ENCODE measurements at places on chromosomes 1 and 21.

GRCh38 chr1:190679044-190679443, 201.4 kb upstream of the BRINP3 start:
- H3K27me3 ChIP-seq = peaks cover 5% of the 10 kb centered on the region
- H3K4me3 ChIP-seq = no peak overlapping the region
- DNase-seq = no peak
- H3K27ac ChIP-seq = no peak overlapping the region
- no peaks in the 10 kb centered on the region for H3K4me1 ChIP-seq
- peaks cover 2% of the 10 kb centered on the region for H3K36me3 ChIP-seq

GRCh38 chr1:79302380-79302930, 295.9 kb upstream of the ADGRL4 start:
- peaks cover 25% of the 10 kb centered on the region for H3K4me1 ChIP-seq
- peak overlapping the region; percentile 48 for H3K27ac ChIP-seq
- no peaks in the 10 kb centered on the region for H3K27me3 ChIP-seq
- no peak overlapping the region for H3K4me3 ChIP-seq
- no peak for DNase-seq

DNA sequence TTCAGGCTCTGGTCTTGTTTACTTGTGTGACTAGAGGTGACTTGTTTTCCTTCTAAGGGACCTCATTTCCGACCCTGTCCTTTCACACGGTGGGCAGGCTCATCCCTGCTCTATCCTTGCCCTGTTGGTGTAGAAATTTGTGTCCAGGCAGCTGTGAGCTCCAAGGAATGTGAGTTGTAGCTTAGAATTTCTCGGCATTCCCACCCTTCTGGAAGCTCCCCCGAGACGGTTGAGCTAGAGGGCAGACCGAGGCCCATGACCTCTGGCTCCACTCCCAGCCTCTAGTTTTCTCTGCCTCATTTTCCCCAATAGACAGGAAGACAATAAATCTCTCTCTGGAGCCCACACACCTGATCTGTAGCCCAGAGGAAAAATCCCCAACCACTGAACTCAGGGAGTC, 100.9 kb downstream of the NAV1 start:
- H3K27me3 ChIP-seq = peaks cover 8% of the 10 kb centered on the region
- H3K4me1 ChIP-seq = peaks cover 22% of the 10 kb centered on the region
- H3K27ac ChIP-seq = no peak overlapping the region
- no peak overlapping the region for H3K4me3 ChIP-seq

DNA sequence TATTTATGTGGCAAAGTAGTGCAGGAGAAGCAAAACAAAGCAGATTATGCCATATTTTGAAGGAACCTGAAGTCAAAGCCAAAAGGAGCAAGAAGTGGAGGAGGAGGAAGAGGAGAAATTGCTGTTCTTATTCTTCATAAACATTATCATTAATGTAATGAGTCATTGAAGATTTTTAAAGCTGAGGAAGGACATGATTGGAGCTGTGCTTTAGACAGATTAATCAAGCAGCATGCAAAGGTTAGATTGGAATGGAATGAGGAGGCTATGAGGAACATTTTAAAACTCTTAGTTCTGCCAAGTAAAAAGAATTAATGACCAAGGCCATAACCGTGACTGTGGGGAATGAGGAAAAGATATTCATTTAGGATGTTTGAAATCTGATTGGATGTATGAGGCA, 33.0 kb upstream of the HSD17B7 start:
- H3K4me3 ChIP-seq = no peak overlapping the region
- no peak overlapping the region for H3K27ac ChIP-seq
- no peaks in the 10 kb centered on the region for H3K36me3 ChIP-seq
- H3K4me1 ChIP-seq = no peaks in the 10 kb centered on the region

GRCh38 chr1:164320790-164321731, 237.9 kb upstream of the PBX1 start:
- peak; percentile 23 for DNase-seq
- peak overlapping the region; percentile 87 for H3K4me3 ChIP-seq
- peaks cover 47% of the 10 kb centered on the region for H3K27me3 ChIP-seq

DNA sequence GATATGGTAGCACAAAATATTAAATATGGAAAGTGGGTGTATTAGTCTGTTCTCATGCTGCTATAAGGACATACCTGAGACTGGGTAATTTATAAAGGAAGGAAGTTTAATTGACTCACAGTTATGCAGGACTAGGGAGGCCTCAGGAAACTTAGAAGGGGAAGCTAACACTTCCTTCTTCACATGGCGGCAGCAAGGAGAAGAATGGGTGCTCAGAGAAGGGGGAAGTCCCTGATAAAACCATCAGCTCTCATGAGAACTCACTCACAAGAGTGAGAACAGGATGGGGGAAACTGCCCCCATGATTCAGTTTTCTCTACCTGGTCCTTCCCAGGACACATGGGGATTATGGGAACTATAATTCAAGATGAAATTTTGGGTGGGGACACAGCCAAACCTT, 15.8 kb upstream of the BACE2 start:
- DNase-seq = no peak
- H3K27me3 ChIP-seq = no peaks in the 10 kb centered on the region
- H3K36me3 ChIP-seq = no peaks in the 10 kb centered on the region
- H3K4me3 ChIP-seq = no peak overlapping the region
- H3K4me1 ChIP-seq = peaks cover 18% of the 10 kb centered on the region

- H3K4me3 ChIP-seq = no peak overlapping the region
- H3K27me3 ChIP-seq = no peaks in the 10 kb centered on the region
- H3K4me1 ChIP-seq = no peaks in the 10 kb centered on the region
- no peak for DNase-seq
- H3K36me3 ChIP-seq = no peaks in the 10 kb centered on the region
- no peak overlapping the region for H3K27ac ChIP-seq
Measured at GRCh38 chr1:33042831-33043230, 6.1 kb upstream of the AK2 start.

- H3K4me1 ChIP-seq = peaks cover 10% of the 10 kb centered on the region
- H3K27me3 ChIP-seq = no peaks in the 10 kb centered on the region
- H3K4me3 ChIP-seq = no peak overlapping the region
- peaks cover 4% of the 10 kb centered on the region for H3K36me3 ChIP-seq
- H3K27ac ChIP-seq = no peak overlapping the region
Measured at GRCh38 chr1:220804202-220804586, 17.5 kb downstream of the MTARC1 start.

GRCh38 chr1:194175251-194175650, 988.8 kb upstream of the B3GALT2 start:
- peaks cover 12% of the 10 kb centered on the region for H3K4me1 ChIP-seq
- DNase-seq = no peak
- H3K4me3 ChIP-seq = no peak overlapping the region
- H3K27me3 ChIP-seq = no peaks in the 10 kb centered on the region
- no peak overlapping the region for H3K27ac ChIP-seq
- peaks cover 5% of the 10 kb centered on the region for H3K36me3 ChIP-seq

GRCh38 chr1:26020330-26020768, 1.2 kb upstream of the EXTL1 start:
- DNase-seq = no peak
- H3K27ac ChIP-seq = no peak overlapping the region
- H3K27me3 ChIP-seq = no peaks in the 10 kb centered on the region
- H3K4me3 ChIP-seq = no peak overlapping the region
- peaks cover 70% of the 10 kb centered on the region for H3K4me1 ChIP-seq

DNA sequence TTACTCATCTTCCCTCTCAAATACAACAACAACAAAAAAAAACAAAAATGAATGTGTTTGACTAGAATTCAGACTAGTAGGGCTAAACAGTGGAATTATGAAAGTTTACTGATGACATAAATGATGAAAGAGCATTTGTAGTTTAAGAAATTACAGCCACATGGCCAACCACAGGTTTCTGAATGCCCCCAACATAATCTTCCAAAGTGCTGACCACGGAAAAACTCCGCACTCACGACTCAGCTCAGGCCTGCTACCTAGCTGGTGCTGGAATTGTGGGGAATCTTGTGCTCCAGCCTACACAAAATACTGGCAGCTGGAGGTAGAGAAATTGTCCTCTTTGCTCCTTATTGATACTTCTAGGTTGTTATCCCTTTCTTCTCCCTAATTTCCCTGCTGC, 23.6 kb upstream of the TBX15 start:
- H3K36me3 ChIP-seq = peaks cover 6% of the 10 kb centered on the region
- H3K4me3 ChIP-seq = no peak overlapping the region
- H3K4me1 ChIP-seq = peaks cover 14% of the 10 kb centered on the region
- H3K27me3 ChIP-seq = peaks cover 59% of the 10 kb centered on the region

GRCh38 chr1:40310983-40311642, 6.0 kb downstream of the COL9A2 start:
- no peak overlapping the region for H3K27ac ChIP-seq
- peaks cover 24% of the 10 kb centered on the region for H3K4me1 ChIP-seq
- no peak for DNase-seq
- peaks cover 17% of the 10 kb centered on the region for H3K27me3 ChIP-seq
- H3K36me3 ChIP-seq = no peaks in the 10 kb centered on the region

DNA sequence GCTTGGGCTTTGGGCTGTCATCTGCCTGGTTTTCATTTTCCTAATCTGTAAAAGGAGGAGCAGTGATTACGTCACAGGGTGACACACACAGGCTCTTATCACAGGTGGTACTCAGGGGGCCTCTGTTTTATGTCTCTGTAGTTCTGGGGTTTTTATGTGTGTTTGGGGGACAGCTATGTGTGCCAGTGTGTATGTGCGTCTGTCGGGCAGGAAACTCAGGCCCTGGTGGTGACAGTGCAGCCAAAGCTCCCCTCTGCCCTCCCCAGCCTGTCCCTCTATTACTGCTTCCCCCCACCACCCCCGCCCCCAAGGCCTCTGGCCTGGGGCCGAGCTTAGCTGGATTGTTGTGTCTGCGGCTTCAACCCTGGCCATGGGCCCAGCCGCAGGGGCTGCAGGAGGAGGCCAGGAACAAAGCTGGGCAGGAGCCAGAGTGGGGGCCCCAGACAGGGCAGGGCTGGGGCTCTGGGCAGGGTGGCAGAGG, 13.3 kb downstream of the MFAP2 start:
- peaks cover 8% of the 10 kb centered on the region for H3K4me1 ChIP-seq
- H3K27ac ChIP-seq = no peak overlapping the region
- no peak overlapping the region for H3K4me3 ChIP-seq
- no peaks in the 10 kb centered on the region for H3K27me3 ChIP-seq
- H3K36me3 ChIP-seq = no peaks in the 10 kb centered on the region

DNA sequence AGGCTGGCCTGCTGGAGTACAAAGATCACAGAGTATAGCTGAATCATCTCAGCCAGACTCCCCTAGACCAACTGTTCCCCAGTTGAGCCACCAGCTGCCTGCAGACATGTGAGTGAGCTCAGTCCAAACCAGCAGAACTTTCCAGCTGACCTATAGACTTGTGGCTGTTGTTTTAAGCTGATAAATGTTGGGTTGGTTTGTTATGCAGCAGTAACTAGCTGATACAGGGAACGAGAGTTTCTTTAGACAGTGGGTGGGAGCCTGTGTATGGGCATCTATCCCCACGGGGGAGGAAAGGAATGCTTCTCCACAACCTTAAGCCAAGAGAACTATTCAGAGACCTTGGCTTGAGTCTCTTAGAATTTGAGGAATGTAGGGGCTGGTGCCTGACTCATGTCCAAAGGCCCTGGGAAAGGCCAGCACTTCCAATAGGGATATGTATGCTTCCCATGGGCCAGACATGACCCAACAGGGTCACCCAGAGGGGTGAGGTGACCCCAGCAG, 30.1 kb downstream of the SLC1A7 start:
- no peaks in the 10 kb centered on the region for H3K27me3 ChIP-seq
- H3K36me3 ChIP-seq = no peaks in the 10 kb centered on the region
- no peak for DNase-seq
- peaks cover 22% of the 10 kb centered on the region for H3K4me1 ChIP-seq
- no peak overlapping the region for H3K4me3 ChIP-seq

- peak overlapping the region; percentile 35 for H3K4me3 ChIP-seq
- H3K27me3 ChIP-seq = peaks cover 8% of the 10 kb centered on the region
- no peak overlapping the region for H3K27ac ChIP-seq
- H3K36me3 ChIP-seq = no peaks in the 10 kb centered on the region
- H3K4me1 ChIP-seq = peaks cover 35% of the 10 kb centered on the region
Measured at GRCh38 chr1:212430416-212430815, 2.3 kb upstream of the NENF start.

DNA sequence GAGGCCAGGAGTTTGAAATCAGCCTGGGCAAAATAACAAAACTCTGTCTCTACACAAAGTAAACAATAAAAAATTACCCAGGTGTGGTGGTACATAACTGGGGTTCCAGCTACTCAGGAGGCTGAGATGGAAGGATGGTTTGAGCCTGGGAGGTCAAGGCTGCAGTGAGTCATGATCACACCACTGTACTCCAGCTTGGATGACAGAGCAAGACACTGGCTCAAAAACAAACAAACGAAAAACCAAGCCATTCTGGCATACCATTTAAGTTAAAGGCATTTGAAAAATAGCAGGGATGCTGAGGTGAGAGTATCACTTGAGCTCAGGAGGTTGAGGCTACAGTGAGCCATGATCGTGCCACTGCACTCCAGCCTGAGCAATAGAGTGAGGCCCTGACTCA, 5.3 kb upstream of the ALDH9A1 start:
- peaks cover 10% of the 10 kb centered on the region for H3K4me1 ChIP-seq
- no peak for DNase-seq
- H3K27me3 ChIP-seq = peaks cover 28% of the 10 kb centered on the region
- H3K4me3 ChIP-seq = no peak overlapping the region

DNA sequence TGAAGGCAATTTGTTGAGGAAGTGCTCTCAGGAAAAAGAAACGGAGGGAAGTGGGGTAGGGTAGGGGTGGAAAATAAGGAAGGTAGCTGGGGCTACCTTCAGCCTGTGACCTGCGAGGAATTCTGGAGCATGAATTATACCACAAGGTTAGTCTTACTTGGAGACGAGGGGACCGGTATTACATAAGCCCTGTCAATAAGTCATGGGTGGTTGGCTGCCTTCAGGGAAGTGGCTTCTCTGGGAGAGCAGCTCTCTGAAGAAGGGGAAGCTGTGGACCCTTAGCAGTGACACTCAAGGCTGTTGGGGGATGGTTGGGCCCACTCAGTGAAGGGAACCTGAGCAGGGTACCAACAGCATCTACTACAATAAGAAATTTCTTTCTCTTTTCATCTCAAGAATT, 111.3 kb downstream of the TNFSF18 start:
- no peaks in the 10 kb centered on the region for H3K36me3 ChIP-seq
- H3K27me3 ChIP-seq = no peaks in the 10 kb centered on the region
- no peaks in the 10 kb centered on the region for H3K4me1 ChIP-seq
- H3K27ac ChIP-seq = no peak overlapping the region

GRCh38 chr1:205677167-205677566, 3.1 kb downstream of the SLC45A3 start:
- no peak overlapping the region for H3K27ac ChIP-seq
- H3K4me3 ChIP-seq = peak overlapping the region; percentile 75
- no peak for DNase-seq
- no peaks in the 10 kb centered on the region for H3K27me3 ChIP-seq
- H3K36me3 ChIP-seq = no peaks in the 10 kb centered on the region
